ENCODE measurements at places on chromosomes 12 and 14. TPM values are rescaled to one million over a fixed set of nuclear protein-coding genes. Genes with fewer than 3 reads are reported as not detected.

Gene ENDOU
- total RNA-seq: 0.69 TPM

DNA sequence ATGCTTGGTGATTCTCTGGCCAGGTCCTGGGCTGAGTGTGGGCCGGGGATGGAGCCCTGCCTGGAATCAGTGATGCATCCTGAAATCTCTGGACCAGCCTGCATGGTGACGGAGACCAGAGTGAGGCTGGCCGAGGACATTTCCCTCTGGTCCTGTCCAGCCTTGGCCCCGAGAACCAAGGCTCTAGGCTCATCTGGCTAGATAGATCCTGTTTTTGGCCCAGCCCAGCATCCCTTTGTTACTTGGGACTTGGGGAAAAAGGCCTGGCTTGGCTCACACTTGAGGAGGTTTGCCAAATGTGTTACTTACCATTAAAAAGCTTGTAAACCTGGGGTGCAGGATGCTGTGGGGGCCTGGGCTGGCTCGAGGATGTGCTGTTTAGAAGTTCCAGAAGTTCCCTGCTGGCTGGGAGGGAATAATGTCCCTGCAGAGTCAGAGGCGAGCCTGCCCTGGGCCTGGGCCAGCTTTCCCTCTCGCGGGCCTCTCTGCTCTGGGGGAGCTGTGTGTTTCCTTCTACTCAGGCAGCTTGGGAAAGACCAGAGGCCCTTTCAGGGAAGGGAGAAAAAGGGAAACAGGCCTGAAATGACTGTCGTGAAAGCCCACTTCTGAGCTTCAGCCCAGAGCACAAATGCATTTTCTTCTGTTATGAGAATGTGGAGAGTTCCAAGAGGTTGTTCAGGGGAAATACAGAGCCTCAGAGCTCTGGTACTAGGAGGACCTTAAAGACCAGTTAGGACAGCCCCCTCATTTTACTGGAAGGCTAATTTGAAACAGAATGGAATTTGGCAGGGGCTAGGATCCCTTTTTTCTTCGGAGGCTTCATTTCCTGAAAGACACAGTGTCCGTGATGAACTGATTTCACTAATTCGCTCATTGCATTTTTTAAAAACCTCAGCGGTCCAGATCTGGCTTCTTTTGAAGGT is 47.2 kb upstream of the CTDSP2 start:
- no peaks in the 10 kb centered on the region for H3K27me3 ChIP-seq
- peaks cover 58% of the 10 kb centered on the region for H3K4me1 ChIP-seq
- H3K36me3 ChIP-seq: no peaks in the 10 kb centered on the region
- DNase-seq: peak; percentile 96
- H3K4me3 ChIP-seq: peak overlapping the region; percentile 17

DNA sequence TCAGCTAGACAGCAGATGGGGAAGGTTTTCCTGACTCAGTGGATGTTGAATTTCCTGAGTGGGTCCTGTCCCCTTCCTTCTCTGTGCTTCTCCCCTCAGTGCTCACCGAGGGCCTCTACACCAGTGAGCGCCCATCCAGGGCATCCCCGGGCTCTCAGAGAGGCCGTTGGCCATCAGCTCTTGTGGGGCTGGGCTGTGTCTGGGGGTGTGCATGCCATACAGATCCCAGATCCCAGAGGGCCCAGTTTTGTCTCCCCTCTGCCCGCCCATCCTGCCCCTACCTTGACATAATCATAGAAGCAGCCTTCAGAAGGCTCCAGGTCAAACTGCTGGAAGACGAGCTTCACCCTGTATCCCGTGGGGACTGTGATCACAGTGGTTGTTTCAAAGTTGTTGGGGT is 1.1 kb downstream of the C1R start:
- H3K4me3 ChIP-seq: peak overlapping the region; percentile 64
- peaks cover 23% of the 10 kb centered on the region for H3K4me1 ChIP-seq
- H3K27me3 ChIP-seq: no peaks in the 10 kb centered on the region
- H3K27ac ChIP-seq: peak overlapping the region; percentile 74

DNA sequence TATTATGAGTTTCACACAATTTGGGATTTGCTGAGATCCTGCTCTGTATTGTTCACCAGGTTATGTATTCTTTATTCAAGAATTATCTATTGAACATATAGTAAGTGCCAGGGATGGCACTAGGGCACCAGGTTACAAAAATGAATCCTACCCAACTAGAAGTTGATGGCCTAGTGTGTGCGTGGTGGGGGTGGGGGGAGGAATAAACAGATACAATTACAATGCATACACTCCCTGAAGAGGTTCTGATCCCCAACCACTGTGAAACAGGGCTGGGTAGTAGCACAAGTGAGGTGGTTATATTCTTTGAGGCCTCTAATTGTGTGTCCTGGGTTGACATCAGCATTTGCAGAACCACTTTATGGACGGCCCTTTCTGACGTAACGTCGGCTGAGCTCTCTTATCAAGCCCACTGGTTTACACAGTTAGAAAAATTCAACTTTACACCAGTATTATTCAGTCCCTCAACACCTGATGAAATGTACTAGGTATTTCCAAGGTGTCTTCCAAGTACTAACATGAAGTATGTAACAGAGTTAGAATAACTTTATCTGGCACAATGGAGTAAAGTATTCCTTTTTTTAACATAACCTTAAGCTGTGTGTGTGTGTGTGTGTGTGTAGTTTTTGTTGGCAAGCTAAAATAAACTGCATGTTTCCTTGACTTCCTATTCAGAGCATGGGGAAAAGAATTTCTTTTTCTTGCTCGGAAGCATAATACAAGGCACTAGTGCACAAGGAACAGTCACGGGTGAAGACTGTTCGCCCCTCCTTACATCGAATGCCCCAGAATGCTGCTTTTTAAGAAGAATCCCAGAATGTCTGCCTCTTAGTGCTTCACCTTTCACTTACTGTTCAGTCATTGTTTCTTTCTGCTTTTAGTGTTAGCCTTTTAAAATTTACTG is 8.1 kb upstream of the GLRX5 start:
- H3K4me3 ChIP-seq: no peak overlapping the region
- no peak for DNase-seq
- H3K36me3 ChIP-seq: no peaks in the 10 kb centered on the region
- H3K27ac ChIP-seq: peak overlapping the region; percentile 12

DNA sequence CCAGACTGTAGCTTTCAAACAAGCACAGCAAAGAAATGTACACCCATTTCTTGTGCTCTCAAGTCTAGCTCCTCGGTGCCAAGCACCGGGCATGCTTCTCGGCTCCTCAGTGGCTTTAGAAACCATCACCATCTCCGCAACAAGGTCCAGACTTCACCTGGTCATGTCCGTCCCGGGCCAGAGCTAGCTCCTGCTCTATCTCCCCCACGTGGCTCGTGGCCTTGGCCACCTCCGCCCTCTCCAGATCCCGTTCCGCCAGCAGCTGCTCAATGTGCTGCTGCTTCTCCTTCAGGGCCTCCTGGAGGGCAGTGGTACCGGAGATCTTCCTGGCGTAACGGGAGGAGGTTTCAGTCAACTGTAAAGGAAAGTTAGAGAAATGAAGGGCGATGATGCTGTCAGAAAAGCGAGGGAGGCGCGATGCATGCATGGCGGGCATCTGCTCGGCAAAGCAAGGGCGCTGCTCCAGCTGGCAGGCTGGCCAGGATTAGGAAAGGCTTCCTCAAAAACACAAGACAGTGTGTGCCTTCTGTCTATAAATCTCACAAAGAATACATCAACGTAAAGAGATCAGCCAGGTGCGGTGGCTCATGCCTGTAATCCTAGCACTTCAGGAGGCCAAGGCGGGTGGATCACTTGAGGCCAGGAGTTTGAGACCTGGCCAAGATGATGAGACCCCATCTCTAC is 67.4 kb downstream of the CLIP1 start:
- H3K4me3 ChIP-seq: no peak overlapping the region

GRCh38 chr12:14982562-14982961 is 9.7 kb downstream of the PDE6H start:
- DNase-seq: no peak
- no peak overlapping the region for H3K4me3 ChIP-seq
- H3K4me1 ChIP-seq: no peaks in the 10 kb centered on the region
- H3K36me3 ChIP-seq: no peaks in the 10 kb centered on the region
